ENCODE measurements at places on chromosomes 12 and 14. TPM values are rescaled to one million over a fixed set of nuclear protein-coding genes. Genes with fewer than 3 reads are reported as not detected.

DNA sequence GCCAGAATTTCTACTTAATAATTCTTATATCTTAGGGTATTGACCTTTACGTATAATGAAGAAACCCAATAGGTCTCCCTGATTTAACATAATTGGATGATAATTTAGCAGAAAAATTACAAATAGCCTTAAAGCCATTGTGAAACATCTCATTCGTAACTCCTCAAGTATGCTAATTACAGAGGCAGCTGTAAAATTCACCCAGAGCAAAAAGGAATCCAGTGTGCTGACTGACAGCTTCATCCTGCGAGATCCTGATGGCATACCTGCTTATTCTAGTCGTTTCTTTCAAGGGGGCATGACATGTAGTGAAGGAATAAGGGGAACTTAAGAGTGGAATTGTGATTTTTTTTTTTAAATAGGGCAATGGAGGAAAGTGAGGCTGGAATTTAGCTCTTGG lies 291.5 kb downstream of the FUT8 start:
- no peaks in the 10 kb centered on the region for H3K27me3 ChIP-seq
- no peaks in the 10 kb centered on the region for H3K4me1 ChIP-seq
- H3K4me3 ChIP-seq, result no peak overlapping the region
- no peaks in the 10 kb centered on the region for H3K36me3 ChIP-seq
- no peak for DNase-seq

DNA sequence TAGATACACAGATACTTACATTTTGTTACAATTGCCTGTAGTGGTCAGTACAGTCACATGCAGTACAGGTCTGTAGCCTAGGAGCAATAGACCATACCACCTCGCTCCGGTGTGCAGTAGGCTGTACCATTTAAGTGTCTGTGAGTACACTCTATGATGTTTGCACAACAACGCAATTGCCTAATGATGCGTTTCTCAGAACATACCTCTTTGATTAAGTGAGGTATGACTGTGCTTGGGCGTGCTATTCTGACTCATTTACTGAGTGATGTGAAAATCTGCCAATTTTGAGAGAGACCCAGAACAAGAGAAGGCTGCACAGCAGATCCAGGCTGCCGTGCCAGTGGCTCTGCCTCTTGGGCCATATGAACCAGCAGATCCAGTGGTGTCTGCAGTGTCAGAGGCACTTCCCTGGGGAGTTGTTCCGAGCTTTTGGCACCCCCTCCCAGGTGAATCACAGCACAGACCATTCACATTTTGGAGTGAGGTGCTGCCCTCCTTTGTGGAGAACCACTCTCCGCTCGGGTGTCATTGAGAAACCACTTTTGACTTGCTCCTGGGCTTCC lies 20.4 kb downstream of the DLK1 start:
- no peaks in the 10 kb centered on the region for H3K36me3 ChIP-seq
- H3K27me3 ChIP-seq, result no peaks in the 10 kb centered on the region
- H3K4me3 ChIP-seq, result no peak overlapping the region
- H3K4me1 ChIP-seq, result no peaks in the 10 kb centered on the region
- H3K27ac ChIP-seq, result no peak overlapping the region

- H3K4me1 ChIP-seq, result peaks cover 30% of the 10 kb centered on the region
- H3K4me3 ChIP-seq, result no peak overlapping the region
- no peak for DNase-seq
- no peaks in the 10 kb centered on the region for H3K27me3 ChIP-seq
- no peak overlapping the region for H3K27ac ChIP-seq
Measured at GRCh38 chr14:100442036-100442435, 118.9 kb downstream of the SLC25A47 start.

- DNase-seq, result no peak
- no peak overlapping the region for H3K4me3 ChIP-seq
- no peak overlapping the region for H3K27ac ChIP-seq
- no peaks in the 10 kb centered on the region for H3K27me3 ChIP-seq
- H3K36me3 ChIP-seq, result no peaks in the 10 kb centered on the region
Measured at GRCh38 chr12:115320967-115321366, 637.0 kb upstream of the TBX3 start.

- H3K4me1 ChIP-seq, result peaks cover 27% of the 10 kb centered on the region
- DNase-seq, result peak; percentile 64
- no peaks in the 10 kb centered on the region for H3K27me3 ChIP-seq
- no peak overlapping the region for H3K4me3 ChIP-seq
- no peak overlapping the region for H3K27ac ChIP-seq
Measured at GRCh38 chr12:4114986-4115385, 158.6 kb upstream of the CCND2 start.

- no peaks in the 10 kb centered on the region for H3K27me3 ChIP-seq
- H3K4me1 ChIP-seq, result peaks cover 11% of the 10 kb centered on the region
- no peak overlapping the region for H3K4me3 ChIP-seq
- DNase-seq, result no peak
Measured at GRCh38 chr12:120668091-120668867, 18.7 kb upstream of the MLEC start.

The KLHL33 gene
- 0.71 TPM for total RNA-seq

The PPP1R36 gene
- not detected for total RNA-seq

The DCN gene
- total RNA-seq, result 2,089 TPM
